ENCODE measurements at places on chromosomes 13 and 19.

DNA sequence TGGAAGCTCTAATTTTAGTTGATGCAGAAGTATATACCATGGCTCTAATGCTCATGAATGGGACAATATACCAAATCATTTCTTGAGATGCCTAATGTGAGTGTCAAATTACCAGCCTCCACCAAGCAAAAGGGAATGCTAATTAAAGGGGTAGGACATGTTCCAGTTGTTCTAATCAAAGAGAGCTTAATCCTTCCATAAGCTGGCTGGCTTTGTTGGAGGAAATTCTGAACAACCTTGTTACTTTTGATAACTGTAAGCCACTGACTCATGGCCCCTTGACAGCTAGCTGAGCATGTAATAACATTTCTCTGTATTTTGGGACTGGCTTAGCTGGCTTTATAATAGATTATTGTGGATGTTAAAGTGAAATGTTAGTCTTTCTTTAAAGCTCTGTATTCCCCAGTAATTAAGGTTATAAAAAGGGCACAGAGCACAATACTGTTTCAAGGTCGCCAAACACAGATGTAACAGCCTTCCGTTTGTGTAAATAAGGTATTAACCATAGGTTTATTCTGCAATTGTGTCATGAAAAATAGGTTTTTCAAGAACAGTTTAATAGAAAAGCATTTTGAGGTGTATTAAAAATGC, 1194.0 kb downstream of the PCDH9 start:
- no peak for DNase-seq

GRCh38 chr19:35908010-35908441, at the start of gene TYROBP:
TYROBP (minus strand) TSS chr19:35908295; CDS start chr19:35908228, 67 bp downstream.
- DNase-seq = no peak

- DNase-seq = no peak
Measured at GRCh38 chr13:20939662-20940061, 37.1 kb upstream of the XPO4 start.

DNA sequence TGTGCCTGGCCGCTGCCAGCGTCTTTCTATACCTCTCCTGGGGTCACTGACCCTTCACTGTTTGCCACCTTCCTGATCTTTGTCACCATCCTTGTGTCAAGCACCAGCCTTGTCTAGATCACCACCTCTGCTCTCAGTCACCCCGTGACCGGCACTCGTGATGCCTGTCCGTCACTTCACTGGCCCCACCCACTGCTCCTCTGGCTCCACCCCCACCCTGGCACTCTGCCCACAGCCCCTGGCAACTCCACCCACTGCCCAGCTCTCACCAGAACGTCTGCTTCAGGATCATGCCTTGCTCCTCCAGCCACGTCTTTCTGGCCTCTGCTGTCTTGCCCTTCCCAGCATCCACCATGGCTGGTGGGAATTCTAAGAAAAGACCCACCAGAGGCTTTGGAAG, 24.8 kb upstream of the PLA2G4C start:
- DNase-seq = peak; percentile 19

GRCh38 chr19:7575434-7576040, 20.1 kb upstream of the CAMSAP3 start:
- DNase-seq = no peak

DNA sequence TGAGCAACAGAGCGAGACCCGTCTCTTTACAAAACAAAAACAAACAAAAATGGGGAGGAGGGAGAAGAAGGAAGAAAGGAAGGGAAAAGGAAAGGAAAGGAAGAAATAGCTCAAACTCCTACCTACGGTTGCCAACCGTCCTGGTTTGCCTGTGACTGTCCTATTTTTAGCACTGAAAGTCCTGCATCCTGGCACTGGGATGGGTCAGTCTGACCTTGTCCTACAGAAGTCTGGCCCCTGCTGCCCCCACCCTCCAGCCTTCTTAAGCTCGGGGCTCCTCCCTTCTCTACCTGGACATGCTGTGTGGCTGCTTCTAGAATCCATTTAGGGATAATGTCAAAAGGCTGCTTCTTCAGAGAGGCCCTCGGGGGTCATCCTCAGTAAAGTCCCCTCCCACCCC, 1.2 kb upstream of the STXBP2 start:
- DNase-seq = no peak

GRCh38 chr19:13117176-13117771, 734 bp upstream of the TRMT1 start:
- no peak for DNase-seq

- DNase-seq = no peak
Measured at GRCh38 chr19:4051175-4052101, 15.3 kb downstream of the ZBTB7A start.

DNA sequence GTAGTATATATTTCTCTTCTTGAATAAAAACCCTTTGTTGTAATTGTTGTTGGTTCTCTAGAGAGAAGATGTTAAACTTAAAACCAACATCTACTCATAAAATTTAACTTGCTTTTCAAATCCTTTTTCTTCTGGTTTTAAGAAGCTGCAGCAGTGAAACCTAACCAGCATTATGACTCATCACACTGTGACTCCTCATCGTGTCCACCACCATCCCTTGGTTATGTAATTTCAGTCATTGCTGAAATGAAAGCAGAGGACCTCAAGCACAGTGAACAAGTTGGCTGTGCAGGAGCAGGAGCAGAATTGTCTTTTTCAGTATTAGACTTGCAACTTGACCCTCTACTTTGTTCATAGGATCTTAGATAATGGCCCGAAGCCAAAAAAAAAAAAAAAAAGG, 64.9 kb upstream of the HTR2A start:
- DNase-seq = no peak

- no peak for DNase-seq
Measured at GRCh38 chr19:33254245-33254824, 28.7 kb upstream of the SLC7A10 start.

All from stimulated activated CD4-positive, alpha-beta T cell treated with anti-CD3 and anti-CD28 coated beads, Interleukin-1b, Interleukin-23, amount 100 ng/mL, for 48 hours (primary cell).